Kidney epithelial cell (primary cell): ENCODE measurements at places on chromosomes 5 and 9. TPM values are rescaled to one million over a fixed set of nuclear protein-coding genes. Genes with fewer than 3 reads are reported as not detected.

DNA sequence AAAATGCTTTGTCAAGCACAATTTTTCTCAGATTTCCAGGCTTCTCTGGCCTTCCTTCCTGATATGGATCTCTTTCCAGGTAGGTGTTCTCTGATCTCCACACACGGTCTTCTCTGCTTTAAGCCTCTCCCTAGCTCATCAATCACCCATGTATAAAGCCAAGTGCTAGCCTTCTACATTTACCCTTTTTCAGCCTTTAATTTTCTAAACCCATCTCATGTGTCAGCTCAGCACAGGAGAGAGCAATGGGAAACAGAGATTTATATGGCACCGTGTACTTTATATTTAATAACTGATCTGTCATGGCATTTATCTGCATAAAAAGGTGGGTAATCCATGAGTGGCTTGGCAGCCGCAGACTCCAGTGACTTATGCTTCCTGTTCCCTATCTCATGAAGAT is 495.0 kb downstream of the RASEF start:
- DNase-seq, result no peak

DNA sequence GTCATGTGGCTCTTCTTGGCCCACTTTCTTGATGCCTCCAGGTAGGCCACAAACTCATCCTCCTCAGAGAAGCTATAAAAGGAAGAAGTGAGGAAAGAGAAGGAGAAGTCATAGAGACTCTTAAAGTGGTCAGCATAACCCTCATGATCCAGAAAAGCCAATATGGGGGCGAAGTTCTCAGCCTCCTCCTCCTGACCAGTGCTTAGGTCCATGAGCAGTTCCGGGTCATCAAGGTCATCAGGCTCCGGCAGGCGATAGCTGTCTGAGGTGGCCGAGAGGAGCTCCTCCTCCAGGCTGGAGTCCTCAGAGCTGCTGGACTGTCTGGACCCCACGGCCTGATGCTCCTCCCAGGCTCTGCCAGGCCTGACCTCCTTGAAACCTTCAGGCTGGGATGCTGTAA is 34.7 kb downstream of the SH3TC2 start:
- DNase-seq, result no peak

DNA sequence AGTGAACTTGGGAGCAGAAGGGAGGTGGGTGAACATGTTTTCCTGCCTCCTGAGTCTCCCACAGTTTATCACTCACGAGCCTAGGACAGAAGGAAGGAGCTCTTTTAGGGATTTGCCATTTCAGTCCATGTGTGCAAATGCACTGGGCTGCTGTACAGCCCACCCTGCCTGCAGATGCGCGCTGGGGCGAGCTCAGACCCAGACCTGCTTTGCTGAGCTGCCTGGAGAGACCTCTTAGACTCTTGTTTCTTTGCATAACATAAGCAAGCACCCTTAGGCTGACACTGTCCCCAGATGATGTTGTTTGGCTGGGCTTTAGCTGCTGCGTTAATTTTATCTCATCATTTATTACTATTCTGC is 199.0 kb downstream of the CACNA1B start:
- no peak for DNase-seq

- no peak for DNase-seq
Observed at GRCh38 chr5:68729678-68730077, 364.1 kb upstream of the SLC30A5 start.

DNA sequence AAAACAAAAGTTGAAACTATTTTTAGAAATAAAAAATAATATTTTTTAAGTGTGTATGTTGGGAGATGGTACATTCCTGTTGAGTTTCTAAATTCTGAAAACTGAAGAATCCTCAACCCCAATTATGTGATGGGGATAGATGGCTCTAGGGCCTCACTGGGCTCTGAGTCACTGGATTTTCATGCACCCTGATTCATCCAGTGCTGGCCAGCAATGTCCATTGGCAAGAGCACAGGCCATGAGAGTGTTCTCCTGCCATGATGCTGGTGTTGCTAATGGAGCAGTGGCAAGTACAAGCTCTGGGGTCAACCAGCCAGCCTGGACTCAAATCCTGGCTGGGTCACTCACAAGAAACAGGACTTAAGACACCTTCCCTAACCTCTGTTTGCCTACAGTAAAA is 23.3 kb downstream of the SMIM23 start:
- no peak for DNase-seq

- no peak for DNase-seq
Observed at GRCh38 chr9:123434619-123435240, 78.7 kb downstream of the CRB2 start.

- no peak for DNase-seq
Observed at GRCh38 chr9:127204771-127205470, 59.7 kb upstream of the GARNL3 start.

DNA sequence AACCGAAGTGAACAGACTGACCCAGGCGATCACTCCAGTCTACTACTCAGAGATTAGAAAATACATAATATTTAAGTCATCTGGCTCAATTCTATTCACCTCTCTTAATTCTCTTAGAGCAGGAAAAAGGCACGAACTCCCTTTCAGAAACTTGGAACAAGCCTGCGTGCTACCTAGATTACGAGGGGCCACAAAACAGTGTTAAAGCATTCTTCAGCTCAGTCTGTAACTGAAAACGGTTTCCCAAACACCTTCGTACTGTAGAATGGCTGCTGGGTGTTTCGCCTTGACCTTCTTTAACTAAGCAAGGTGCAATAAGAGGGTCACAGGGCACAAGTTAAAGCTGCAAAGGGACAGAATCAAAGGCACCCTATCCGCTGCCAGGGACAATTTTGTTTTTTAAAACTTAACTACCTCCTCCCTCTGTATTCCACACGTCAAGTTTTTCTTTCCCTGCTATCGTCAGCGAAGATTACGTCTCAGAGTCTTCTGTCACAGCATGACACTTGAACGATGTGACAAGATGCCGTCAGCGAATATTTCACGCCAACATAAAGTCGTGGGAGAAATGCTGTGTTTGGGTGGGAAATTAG is 687 bp downstream of the LYSMD3 start:
- no peak for DNase-seq

DNA sequence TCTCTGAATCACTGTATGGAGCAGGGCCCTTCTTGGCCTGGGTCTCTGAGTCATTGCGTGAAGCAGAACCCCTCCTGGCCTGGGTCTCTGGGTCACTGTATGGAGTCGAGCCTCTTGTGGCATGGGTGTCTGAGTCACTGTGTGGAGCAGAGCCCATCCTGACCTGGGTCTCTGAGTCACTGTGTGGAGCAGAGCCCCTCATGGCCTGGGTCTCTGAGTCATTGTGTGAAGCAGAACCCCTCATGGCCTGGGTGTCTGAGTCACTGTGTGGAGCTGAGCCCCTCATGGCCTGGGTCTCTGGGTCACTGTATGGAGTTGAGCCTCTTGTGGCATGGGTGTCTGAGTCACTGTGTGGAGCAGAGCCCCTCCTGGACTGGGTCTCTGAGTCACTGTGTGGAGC is 94.0 kb upstream of the RAPGEF1 start:
- no peak for DNase-seq

GRCh38 chr5:137563301-137563645 is 64.1 kb upstream of the SPOCK1 start:
- no peak for DNase-seq

- DNase-seq, result no peak
Observed at GRCh38 chr5:87258507-87258906, 9.2 kb upstream of the RASA1 start.

DNA sequence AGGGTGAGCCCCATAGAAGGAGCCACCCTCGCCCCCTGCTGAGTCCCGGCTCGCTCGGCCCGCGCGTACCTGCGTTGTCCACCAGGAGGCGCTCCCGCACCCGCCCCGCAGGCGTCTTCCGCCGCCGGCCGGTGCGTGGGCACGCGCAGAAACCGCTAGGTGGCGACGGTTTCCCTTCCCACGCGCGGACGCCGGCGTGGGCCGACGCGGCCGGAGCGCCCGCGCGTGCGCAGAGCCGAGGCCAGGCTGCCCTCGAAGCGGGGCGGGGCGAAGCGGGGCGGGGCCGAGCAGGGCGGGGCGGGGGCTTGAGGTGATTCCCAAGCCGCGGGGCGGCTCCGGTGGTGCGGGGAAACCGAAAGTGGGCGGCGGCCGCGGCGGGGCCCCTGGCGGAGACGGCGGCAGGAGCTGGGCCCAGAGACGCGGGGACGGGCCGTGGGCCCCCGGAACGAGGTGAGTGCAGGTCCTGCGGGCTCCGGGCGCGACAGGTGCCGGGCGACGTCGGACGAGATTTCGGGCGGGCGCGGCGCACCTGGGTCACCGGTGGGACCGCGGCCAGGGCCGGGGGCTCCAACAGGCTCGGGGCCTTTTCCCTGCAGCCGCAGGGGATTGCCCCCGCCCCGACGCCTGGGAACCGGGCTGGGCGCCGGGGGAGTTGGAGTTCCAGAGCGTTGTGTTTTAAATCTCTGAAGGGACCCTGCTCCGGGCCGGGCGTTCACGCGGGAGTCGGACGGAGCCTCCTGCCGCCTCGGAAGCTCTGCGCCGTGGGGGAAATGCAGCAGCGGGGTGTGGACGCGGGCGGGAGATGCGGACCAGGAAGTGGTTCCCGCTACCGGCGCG is at the start of gene TDRD7:
TSS of gene TDRD7 (plus strand) at position 308 of the 837 bp plus-strand sequence. CDS start 16,370 bp downstream, outside the sequence.
- DNase-seq, result peak; percentile 16

DNA sequence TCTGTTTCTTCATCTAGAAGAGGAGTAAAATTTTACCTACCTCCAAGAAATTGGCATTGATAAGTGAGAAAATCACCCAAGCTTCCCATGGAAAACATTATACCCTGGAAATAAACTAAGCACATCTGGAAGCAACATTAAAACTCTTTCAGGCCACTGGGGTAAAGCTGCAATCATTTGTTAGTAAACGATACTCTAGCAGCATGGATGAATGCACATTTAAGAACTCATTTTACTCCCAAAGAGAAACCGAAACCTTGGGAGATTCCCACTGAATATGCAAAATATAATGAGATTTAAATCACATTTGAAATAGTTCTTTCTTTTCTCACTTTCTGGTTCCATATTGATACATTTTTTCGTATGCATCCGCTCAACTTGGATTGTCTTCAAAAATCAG is 467.5 kb downstream of the EFNA5 start:
- no peak for DNase-seq

DNA sequence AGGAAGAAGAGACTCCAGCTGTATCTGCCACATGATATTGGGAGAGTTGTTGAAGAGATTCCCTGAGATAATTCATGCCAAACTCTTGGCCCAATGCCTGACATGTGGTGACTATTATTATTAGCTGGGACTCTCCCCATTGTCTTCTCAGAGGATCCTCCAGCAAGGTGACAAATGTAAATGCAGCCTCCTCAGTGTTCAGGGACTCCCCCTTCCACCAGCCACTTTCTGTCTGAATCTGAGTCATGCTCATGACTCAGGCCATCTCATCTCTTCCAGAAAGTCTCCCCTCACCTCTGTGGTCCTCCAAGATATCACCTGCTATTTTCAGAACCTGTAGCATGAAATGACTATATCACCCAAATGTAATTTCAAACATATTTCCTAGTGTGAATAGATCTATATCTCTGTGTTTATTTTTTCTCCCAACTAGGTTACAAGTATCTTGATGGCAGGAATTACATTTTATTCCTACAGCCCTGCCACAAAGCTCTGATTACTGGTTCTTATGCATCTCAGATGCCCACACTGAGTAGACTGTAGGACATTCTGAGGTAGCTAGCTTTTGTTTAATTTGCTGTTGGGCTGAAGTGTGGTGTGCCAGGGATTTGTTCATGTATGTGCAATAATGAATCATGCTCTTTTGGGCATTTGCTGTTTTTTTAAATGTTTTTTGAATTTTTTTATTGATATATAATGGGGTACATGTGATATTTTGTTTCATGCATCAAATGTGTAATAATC is 126.6 kb upstream of the IL12B start:
- peak; percentile 49 for DNase-seq

- DNase-seq, result no peak
Observed at GRCh38 chr5:160744268-160745101, 107.5 kb downstream of the ATP10B start.

GRCh38 chr5:88236866-88237642 is 31.6 kb downstream of the TMEM161B start:
- DNase-seq, result no peak

GRCh38 chr5:112576298-112576925 is 157.3 kb upstream of the EPB41L4A start:
- no peak for DNase-seq

DNA sequence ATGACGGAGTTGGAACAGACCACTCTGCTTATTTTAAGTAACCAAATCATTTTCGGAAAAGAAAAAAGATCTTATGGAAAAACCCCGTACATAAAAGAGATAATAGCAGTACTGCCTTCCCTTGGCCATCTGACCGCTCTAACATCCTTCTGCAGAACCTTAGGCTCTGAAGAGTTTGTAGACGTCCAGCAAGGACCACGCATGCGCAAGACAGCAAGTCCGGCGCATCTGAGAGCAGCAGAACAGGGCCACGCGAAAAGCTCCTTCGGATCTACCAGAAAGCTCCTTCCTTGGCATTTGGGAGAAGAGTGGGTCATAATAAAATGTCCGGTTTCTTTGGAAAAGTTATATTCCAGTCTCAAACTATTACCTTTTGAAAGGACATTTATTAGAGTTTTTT is 26.8 kb downstream of the PAX5 start:
- no peak for DNase-seq

DNA sequence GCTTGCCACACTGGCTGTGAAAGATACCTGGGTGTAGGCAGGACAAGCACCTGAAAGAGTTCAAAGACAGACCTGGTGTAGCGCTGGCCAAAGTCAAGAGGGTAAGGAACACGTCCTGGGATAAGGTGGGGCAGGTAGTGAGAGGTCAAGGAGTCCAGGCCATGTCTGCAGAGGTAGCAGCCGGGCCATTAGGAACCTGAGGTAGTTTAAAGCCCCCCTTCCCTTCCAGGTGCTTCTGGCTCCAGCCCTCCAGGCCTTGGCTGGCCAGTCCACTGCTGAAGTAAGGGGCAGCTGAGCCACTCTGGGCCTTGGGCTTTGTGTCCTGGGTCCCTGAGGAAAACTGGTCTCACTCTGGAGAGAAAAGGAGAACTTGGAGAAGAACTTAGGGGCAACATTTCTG is 13.9 kb upstream of the NR5A1 start:
- no peak for DNase-seq

- no peak for DNase-seq
Observed at GRCh38 chr5:96288166-96288844, 144.7 kb downstream of the PCSK1 start.

MYMK gene
- not detected in 2 replicates for total RNA-seq

SHISAL2B gene
- not detected in 2 replicates for total RNA-seq

SEMA4D gene
- 27.8 and 30.7 TPM in 2 replicates for total RNA-seq

TMEM215 gene
- total RNA-seq, result not detected in 2 replicates

GPRIN1 gene
- 17.3 and 19.9 TPM in 2 replicates for total RNA-seq

SLC1A3 gene
- 0.25 and 4.3 TPM in 2 replicates for total RNA-seq

HSPB3 gene
- 0.50 TPM in 1 of 2 replicates, not detected in the other for total RNA-seq

HAVCR2 gene
- total RNA-seq, result 1.5 and 1.6 TPM in 2 replicates

SAXO1 gene
- under 0.01 TPM in 1 of 2 replicates, not detected in the other for total RNA-seq

CCDC152 gene
- 0.68 and 0.96 TPM in 2 replicates for total RNA-seq

PTPN3 gene
- 29.6 and 33.6 TPM in 2 replicates for total RNA-seq

BTNL9 gene
- total RNA-seq, result 0.21 TPM in 1 of 2 replicates, not detected in the other

SCGB3A2 gene
- not detected in 2 replicates for total RNA-seq

HDAC3 gene
- total RNA-seq, result 39.7 and 54.2 TPM in 2 replicates

UGT3A2 gene
- 0.21 and 0.88 TPM in 2 replicates for total RNA-seq
